ENCODE measurements at places on chromosomes 5 and 9.

DNA sequence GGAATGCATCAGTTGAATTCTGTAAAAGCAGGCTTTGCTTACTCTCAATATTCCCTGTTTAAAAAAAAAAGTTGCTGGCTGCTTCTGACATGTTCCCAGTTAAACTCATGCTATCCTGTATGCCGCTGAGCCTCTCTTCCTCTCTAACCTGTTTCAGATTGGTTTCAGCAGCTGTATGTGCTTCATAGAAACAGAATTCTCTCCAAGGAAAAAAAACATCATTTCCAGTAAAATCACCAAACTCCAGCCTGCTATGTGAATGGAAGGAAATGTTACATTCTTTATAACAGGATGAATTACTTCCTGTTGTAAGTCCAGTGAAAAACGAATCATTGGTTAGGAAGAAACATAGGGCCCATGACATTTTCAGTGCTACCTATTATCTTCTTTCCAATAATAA is 25.7 kb upstream of the KCNV2 start:
- DNase-seq: no peak

DNA sequence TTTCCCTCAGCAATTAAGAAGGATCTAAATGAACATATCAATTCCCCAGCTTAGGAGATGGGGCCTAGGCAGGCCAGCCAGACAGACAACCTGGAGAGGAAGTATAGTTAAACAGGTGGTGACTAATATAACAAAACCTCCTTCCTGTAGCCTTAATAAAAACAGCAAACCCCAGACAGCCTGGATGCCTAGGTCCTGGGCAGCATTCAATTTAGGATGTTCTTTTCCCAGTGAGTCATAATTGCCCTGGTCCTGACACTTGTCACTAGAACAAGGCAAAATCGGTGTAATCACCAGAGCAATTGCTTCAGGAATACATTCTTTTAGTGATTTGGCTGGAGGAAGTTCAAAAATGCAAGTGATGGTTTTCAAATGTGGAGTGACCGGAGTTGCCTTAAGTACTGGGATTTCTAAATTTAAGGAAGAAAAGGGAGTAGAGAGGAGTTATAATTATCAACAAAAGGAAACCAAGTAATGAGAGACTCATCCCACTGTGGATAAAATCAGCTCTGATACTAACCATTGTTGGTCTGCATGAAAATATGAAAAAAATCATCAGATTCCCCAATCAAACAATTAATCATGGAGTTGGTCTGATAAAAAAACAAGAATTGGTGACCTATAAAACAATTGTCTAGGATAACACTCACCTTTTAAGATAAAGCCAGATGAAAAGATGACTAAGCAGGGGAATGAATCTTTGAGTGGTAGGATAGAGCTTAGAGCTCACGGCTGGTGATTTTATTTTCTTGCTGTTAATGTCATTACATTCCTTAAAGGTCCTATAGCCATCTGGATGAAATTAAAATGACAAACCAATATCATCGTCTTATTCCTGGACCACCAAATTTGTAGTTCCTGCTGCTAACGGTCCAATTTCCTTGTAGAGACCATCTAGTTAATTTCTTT is 39.0 kb upstream of the TARS1 start:
- no peak for DNase-seq

DNA sequence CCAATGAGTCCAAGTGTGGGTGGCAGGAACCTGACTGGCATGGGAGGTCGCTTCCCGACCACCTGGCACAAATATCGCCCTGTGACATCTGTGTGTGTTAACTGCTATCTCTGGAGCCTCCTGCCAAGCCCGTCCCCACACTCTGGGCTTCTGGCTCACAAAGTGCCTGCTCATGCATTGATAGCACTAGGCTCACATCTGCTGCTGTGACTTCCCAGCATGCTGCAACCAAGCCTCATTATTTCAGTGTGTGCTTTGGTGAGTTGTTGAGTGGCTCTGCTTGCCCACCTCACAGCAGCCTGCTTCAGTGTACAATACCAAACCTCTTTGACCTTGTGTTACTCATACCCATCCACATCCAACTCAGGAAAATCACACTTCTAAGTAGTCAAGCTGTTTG is 139.8 kb downstream of the APBA1 start:
- no peak for DNase-seq

DNA sequence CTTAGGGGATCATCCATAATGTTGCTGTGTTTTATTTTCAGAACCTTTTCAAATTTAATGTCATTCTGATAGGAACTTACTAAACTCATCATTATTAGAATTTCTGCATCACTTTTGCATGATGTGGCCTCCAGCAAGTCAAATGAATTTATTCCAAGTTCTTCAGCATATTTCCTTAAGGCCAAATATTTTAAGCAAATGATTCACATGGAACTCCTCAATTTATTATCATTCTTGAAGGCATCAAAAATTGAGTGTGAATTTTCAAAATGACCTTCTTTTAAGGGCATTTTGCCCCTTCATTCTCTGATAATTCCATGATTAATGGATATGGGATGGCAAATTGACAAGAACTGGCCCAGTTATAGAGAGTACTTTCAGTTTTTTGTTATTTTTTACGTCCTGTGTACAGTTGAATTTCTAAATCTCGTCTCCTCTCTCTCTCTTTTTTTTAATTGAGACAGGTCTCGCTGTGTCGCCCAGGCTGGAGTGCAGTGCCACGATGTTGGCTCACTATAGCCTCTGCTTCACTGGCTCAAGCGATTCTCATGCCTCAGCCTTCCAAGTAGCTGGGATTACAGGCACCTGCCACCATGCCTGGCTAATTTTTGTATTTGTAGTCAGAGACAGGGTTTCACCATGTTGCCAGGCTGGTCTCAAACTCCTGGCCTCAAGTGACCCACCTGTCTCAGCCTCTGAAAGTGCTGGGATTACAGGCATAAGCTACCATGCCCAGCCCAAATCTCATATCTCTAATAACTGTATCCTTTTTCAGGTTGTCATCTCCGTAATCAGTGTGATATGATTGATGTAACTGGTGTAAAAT is 29.1 kb downstream of the GPR21 start:
- no peak for DNase-seq

DNA sequence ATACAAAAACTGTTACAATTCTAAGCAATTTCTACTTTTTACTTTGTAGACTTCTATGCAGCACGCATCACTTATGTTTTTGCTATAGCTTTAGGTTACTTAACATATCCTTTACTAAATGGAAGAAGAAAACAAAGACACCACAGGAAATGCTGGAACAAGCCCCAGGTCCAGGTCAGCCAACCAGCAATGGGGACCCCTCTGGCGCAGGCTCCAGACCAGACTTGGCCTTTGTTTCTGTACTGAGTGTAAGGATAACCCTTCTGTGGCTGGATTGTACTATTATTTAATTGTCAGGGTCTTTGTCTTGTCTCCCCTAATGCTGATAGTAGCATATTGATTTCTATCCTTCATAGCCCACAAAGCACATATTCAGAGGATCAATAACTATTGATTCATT is 4.2 kb downstream of the SEMA4D start:
- DNase-seq: no peak

GRCh38 chr5:172692981-172693380 is 51.9 kb downstream of the NEURL1B start:
- no peak for DNase-seq
